ENCODE measurements at places on chromosomes 5 and 9.

GRCh38 chr9:112366591-112366990 is 13.3 kb upstream of the HSDL2 start:
- DNase-seq, result no peak

DNA sequence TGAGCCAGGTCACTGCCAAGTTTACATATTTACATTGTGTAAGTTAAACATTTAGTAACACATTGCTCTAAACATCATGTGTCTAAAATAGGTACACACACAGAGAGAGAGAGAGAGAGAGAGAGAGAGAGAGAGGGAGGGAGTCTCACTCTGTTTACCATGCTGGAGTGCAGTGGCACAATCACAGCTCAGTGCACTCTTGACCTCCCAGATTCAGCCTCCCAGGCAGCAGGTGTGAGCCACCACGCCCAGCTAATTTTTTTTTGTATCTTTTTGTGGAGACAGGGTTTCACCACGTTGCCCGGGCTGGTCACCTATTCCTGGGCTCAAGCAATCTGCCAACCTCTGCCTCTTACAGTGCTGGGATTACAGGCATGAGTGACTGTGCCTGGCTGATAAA is 1045.3 kb downstream of the TLE1 start:
- DNase-seq, result no peak

DNA sequence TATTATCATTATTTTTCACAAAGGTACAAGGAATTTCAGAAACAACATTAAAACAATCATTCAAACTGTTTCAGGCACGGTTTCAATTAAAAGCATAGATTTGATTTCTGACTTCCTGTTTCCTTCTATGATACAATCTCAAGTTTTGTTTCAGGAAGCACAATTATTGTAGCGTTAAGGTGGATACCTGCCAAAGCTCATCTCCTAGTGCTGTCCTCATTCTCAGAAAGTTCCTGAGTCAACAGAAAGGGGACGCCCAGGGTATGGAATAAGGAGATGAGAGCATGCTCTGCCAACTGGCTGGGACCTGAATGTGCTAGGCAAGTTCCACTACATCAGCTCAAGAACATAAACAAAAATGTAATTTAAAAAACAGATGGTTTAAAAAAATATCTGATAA is 2.0 kb upstream of the TRIM14 start:
- DNase-seq, result no peak

DNA sequence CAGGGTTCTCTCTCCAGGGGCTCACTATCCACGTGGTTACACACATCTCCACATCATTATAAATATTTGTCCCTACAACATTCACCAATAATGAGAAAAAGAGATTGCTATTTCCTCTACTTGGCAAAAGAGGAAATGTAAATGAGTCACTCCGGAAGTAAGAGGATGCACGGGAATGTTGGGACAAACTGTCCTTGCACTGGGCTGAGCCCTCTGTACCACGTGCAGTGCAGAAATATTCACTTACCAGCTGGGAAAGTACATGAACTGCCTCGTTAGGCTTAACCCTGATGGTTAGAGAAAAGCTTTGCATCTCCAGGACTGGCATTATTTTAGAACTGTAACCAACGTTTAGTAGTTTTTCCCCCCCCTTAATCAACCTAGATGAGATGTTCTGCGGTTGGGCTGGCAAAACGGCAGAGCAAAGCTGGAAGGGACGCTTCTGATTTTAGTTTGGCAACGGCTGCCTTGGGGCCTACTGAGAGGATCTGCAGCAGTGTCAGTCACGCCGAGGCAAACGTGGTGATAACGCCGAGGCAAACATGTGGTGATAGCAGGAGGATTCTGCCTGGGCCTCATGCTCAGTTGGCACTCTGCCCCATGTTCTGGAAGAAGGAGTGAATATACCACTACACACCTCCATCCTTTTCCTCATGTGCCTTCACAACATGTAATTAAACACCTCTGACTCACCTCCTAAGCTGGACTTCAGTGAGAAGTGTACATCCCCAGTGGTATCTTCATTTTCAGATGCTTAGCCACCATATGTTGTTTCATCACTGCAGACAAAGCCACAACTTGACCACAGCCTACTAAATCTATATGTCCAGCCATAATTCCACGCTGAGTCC is 661.4 kb upstream of the KLF4 start:
- DNase-seq, result peak; percentile 84

GRCh38 chr5:124538191-124538590 is 208.2 kb downstream of the ZNF608 start:
- DNase-seq, result no peak

Data from HCEC 1CT (cell line).